CD4-positive, alpha-beta memory T cell (primary cell): ENCODE measurements at places on chromosomes 11 and 22. TPM values are rescaled to one million over a fixed set of nuclear protein-coding genes. Genes with fewer than 3 reads are reported as not detected.

The TMEM151A gene
- total RNA-seq = not detected

The CDCA5 gene
- 0.41 TPM for total RNA-seq

The SLC3A2 gene
- 215 TPM for total RNA-seq

The OR5AK2 gene
- total RNA-seq = not detected

The OR8D4 gene
- not detected for total RNA-seq
